Endothelial cell (in vitro differentiated cells): ENCODE measurements at places on chromosomes 7 and 10. TPM values are rescaled to one million over a fixed set of nuclear protein-coding genes. Genes with fewer than 3 reads are reported as not detected.

DNA sequence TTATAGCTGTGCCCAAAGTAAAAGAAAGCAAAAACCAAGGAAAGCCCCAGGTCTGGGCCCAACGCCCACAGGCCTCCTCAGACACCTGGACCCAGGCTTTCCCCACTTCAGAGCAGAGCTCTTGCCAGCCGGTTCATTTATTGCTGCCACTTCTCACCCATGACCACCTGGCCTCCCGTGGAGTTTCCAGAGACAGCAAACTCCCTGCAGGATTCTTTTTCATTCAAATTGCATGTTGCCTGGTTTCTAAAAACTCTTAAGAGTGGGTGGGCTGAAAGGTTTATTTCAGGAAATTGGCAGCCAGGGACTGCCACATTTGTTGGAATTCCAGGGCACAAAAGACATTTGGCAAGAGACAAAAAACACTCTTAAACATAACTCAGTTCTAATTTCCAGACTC, 4.7 kb downstream of the VOPP1 start:
- no peak for DNase-seq

GRCh38 chr7:73489976-73490375, 32.1 kb downstream of the BAZ1B start:
- no peak for DNase-seq

DNA sequence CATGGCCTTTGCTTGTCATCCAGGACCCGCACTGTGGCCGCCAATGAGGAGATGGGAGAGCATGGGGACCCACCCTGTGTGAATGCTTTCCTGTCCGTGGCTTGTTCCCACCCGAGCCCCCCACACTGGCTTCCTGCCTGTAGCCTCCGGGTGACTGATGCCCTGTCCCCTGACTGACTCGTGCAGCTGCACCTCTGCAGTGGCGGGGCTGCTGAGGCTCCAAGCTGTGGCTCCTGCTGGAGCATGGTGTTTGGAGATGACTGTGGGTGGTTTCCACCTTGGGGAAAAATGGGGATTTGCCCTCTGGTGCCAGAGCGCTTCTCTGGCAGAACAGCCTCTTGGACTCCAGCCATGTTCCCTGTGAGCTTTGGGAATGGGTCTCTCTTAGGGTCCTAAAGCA, 2.1 kb downstream of the CAMK1D start:
- DNase-seq: no peak

TDRD1 gene
- 0.18 TPM for total RNA-seq

DGKI gene
- total RNA-seq: 0.69 TPM

ADAM12 gene
- 9.0 TPM for total RNA-seq
